ENCODE measurements at places on chromosomes 1 and 21.

GRCh38 chr1:204377800-204378668 lies 18.3 kb upstream of the PLEKHA6 start:
- DNase-seq, result no peak

GRCh38 chr1:195897076-195897475 lies 711.2 kb downstream of the KCNT2 start:
- DNase-seq, result no peak

DNA sequence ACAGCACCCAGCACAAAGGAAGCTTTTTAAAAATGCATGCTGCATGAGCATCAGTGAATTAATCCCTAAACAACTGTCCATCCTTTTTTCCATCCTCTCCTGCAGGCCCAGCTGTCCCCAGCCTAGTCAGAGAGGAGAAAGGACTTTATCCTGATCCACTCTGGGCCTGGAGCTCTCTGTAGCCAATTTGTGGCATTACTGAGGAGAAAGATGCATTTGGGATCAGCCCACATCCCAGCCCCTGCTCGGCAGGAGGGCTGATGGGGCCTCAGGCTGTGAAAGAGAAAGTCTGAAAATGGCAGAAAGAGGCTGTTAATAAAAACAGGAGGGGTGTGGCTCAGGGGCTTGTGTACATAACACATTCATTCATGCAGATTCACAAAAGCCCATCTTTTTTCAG lies 37.5 kb upstream of the ATP2B4 start:
- DNase-seq, result no peak

DNA sequence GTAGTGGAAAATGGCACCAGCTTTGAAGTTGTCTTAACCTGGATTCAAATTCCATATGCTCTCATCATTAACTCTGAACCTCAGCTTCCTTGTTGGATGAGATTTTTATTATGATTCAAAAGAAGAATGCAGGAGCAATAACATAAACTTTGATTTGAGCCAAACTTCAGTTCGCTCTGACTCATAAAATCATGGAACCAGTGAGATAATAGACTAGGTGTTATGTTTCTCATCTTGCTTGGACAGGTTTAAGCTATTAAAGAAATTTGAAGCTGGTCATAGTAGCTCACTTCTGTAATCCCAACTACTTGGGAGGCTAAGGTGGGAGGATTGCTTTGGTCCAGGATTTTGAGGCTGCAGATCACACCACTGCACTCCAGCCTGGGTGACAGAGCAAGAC lies 172.8 kb downstream of the CLEC20A start:
- DNase-seq, result no peak

GRCh38 chr21:35791541-35792325 lies 268.6 kb downstream of the SETD4 start:
- DNase-seq, result no peak
